ENCODE measurements at places on chromosomes 2 and 18.

- DNase-seq: no peak
Measured at GRCh38 chr18:66264130-66264529, 339.8 kb downstream of the CDH19 start.

DNA sequence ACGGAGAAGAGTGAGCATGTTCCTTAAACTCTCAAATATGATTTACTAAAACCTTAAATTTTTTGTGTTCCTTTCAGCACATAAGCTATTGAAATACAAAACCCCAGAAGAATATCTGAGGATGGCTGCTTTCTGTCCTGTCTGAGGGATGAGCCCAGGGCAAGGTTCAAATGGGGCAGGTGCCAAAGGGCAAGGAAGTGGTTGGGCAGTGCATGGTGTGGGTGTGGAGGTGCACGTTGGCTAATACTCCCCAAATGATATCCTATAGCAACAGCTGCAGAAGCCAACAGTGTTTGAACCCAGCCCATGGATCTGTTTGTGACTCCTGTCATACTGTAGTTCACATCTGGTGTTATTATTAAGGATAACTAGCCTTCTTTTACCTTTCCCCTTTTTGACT is 183.0 kb downstream of the CDCA7 start:
- DNase-seq: no peak

DNA sequence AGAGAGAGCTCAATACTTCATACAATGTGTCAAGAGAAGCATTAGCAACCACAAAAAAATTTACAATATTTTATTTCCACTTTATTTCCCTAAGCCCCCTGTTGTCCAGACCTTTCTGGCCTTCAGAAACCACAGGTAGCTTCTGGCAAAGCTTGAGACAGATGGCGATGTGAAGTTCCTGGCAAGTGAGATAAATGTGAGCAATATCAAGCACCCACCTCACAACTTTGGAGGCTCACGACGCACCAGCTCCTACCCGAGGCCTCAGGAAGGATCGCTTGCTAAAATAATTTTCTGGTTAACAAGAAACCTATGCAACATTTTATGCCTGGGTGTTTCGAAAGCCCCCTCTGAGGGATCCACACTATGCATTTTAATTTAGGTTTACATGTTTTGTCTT is 158.1 kb upstream of the CHAC2 start:
- DNase-seq: no peak

- DNase-seq: no peak
Measured at GRCh38 chr2:165357758-165358157, 111.7 kb upstream of the CSRNP3 start.

GRCh38 chr2:59184276-59185020 is 943.3 kb upstream of the FANCL start:
- DNase-seq: no peak

- DNase-seq: no peak
Measured at GRCh38 chr2:100606726-100607343, 44.0 kb downstream of the PDCL3 start.

- DNase-seq: no peak
Measured at GRCh38 chr2:237315829-237316225, 98.1 kb downstream of the COL6A3 start.

DNA sequence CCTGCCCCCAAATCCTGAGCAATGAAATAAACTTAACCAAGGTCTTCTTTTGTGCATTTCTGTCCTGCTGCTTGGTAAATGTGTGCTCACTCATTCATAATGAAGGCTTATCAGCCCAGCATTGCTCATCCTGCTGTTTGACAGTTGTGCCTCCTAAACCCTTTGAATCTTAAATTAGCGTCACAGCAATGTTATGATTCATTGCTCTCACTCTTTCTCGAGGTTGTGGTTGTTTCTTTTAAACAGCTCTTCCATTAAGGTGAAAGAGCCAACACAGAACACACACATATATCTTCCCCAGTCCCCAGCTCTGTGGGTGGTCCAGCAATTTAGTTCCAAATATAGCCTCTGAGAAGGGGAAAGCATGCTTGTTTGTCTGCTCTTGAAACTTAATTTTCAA is 84.0 kb downstream of the EVA1A start:
- no peak for DNase-seq

GRCh38 chr2:26363323-26363722 is 16.7 kb upstream of the ADGRF3 start:
- DNase-seq: no peak

- DNase-seq: no peak
Measured at GRCh38 chr2:57575700-57576268, 470.8 kb upstream of the VRK2 start.

DNA sequence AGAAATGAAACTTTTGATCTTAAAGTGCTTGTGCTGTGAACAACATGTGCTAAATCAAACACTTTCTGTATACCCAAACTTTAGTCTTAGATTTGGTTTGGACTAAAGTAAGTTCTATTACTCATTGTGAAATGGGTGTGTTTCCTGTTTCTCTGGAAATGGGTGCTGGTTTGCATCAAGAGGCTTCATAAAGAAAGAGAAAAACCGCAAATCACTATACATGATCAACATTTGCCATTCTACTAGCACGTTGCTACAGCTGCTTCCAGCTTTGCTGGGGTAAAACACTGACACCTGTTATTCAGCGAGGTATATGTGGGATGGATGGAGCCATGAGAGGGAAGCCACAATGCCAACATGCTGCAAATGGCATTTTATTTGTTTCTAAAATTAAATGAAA is 547.0 kb upstream of the ACVR2A start:
- no peak for DNase-seq

GRCh38 chr2:43788646-43789045 is 14.8 kb downstream of the DYNC2LI1 start:
- no peak for DNase-seq

GRCh38 chr2:37389395-37389794 is 45.0 kb downstream of the QPCT start:
- DNase-seq: no peak

GRCh38 chr2:46780801-46781445 is 134.7 kb downstream of the MCFD2 start:
- no peak for DNase-seq

DNA sequence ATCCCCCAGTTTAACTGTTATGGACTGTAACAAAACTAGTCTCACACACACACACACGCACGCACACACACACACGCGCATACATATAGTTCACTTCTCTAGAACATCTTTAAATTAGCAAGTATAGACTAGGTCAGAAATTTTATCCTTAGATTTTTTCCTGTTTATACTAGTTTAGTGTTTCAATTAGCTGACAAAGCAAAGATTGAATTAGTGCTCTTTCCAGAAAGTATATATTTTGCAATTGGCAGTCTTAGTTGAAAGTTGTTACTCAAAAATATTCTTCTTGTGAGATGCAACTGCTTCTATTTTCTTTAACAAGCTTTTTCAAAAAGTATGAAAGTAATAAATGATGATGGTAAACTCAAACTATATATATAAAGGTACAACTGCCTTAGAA is 22.5 kb downstream of the PLEKHA3 start:
- DNase-seq: no peak

DNA sequence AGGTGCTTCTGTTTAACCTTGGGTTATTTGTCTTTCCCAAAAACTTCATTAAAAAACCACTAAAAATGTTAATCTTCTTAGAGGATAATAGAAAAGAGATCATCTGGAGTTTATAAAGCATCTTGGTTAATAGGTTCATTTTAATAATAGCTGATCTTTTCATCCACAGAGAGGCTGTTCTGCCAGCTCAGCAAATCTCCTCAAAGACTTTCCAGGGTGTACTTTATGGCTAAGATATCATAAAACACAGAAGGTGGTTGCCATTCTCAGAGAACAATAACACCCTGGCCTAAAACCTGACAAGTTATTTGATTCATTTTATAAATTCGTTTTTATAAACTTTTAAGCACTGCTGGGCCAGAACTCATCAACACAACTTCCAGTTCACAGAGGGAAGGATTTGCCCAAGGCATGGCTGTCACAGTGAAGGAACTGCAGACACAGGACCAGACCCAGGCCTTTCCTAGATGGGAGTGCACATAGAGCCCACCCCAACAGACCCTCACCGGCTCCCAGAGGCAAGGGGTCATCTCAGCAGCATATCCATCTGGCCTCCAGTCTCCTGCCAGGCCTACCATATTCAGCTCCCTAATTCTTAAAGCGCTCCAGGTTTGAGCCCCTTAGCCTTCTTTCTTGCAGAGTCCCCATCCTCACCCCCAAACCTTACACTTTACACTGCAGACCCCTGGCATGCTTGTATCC is 203.4 kb upstream of the RAB6C start:
- DNase-seq: no peak

GRCh38 chr2:145305889-145306288 is 786.0 kb upstream of the ZEB2 start:
- DNase-seq: no peak

GRCh38 chr18:55778788-55779690 is 191.0 kb upstream of the TCF4 start:
- no peak for DNase-seq

- DNase-seq: no peak
Measured at GRCh38 chr2:238380785-238381184, 45.9 kb upstream of the ASB1 start.

GRCh38 chr18:48934415-48934722 is 16.4 kb downstream of the SMAD7 start:
- DNase-seq: no peak

DNA sequence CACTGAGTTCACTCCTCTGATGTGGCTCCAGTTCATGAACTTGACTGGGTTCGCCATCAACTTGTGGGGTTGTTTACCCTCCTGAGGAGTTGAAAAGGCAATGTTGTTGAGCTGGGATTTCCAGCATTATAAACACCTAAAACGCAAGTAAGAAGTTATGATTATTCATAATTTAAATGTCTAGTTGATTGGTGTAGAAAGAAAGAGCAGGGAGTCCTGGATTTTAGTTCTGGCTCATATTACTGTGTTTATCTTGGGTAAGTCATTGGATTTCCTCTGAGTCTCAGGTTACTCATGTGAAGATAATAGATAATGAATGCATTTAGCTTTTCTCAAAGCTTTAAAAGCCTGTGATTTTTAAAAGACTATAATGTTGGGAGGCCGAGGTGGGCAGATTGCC is 438.0 kb upstream of the CDH20 start:
- DNase-seq: no peak

GRCh38 chr2:181407171-181407570 is 50.0 kb upstream of the ITGA4 start:
- DNase-seq: no peak

GRCh38 chr2:99793022-99793421 is 303.2 kb upstream of the REV1 start:
- no peak for DNase-seq

- DNase-seq: no peak
Measured at GRCh38 chr18:12366379-12366778, 10.6 kb downstream of the AFG3L2 start.

DNA sequence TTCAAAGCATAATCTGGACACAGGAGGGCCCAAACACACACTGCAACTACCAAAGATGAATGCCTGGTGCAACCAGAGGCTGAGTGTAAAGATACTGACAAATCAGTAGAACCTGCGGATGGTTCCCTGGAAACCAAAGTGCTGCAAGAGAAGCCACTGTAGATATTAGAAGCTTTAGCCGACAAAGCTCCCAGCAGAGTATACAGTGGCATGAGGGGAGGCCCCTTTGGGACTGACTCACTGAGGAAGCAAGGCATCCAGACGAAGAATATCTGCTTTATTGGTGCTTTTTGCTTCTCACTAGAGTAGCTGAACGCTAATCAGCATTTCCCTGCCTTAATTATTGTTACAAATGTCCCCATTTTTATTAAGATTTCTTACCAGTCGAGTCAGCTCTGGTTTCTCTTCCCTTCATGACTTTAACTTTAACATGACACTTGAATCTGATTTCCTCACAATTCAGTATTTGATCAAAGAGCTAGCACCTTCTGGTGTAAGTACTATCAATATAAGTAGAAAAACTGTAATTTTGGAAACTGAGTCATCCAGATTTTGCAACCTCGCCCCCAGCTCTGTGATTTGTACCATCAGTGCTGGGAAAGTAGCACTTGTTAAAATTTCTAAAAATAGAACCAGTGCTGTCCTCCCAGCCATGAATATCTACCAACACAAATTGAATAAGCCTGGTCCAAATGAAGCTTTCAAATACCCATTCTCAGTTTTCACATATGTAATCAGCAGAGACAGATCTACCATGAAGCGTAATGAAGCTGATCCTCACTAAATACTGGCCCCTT is 34.2 kb downstream of the FIGN start:
- no peak for DNase-seq

- no peak for DNase-seq
Measured at GRCh38 chr2:179692610-179693009, 168.8 kb downstream of the ZNF385B start.

DNA sequence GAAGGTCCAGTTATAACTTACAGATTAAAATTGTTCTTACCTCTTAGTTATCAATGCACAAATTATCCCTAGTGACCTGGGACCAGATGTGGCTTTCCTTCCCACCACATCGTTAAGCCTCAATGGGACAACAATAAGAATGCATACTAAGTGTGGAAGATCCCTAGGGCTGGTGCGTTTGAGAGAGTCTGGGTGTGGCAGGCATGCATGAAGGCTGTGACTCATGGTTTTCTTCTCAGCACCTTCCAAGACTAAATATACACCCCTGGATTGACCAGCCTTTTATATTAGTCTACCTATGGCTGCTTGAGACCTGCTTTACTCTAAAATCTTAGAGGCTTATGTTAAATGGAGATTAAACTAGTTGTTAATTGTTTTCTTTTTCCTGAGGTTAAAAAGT is 261.7 kb upstream of the SLC14A2 start:
- DNase-seq: no peak

DNA sequence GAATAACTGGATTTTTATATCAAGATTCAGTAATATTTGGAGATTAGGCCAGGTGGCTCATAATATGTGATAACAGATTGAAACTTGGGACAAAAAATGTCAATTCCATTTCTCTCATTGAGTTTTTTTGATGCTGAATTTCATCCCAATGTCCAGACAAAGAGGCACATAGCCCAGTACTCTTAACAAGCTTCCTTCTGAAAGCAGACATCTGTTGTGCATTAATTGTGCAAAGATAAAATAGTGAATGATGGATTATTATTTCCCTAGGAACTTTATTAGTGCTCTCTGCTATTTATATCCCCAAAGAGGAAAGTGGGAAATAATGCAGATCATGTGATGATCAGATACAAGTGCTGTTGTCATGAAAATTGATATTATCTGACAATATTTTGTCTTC is 234.1 kb downstream of the CCDC102B start:
- no peak for DNase-seq

GRCh38 chr18:45896452-45896851 is 70.7 kb downstream of the EPG5 start:
- DNase-seq: no peak

DNA sequence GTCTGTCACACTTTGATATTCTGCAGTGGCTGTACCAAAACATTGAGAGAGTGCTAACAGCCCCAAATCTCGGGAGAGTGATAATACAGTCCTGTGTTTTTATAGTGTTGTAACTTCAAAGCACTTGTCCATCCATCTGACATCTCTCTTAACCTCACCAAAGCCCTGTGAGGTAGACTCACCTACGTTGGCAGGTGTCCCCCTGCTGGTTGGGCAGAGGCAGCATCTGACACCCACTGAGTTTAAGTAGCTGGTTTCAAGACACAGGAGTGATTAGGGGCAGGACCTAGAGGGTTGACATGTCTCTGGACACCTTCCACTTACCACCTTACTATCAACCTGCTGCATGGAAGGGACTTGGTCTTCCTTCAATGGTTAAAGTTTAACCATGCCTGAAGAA is 22.9 kb downstream of the COLEC12 start:
- no peak for DNase-seq
